Neural crest cell (in vitro differentiated cells): ENCODE measurements at places on chromosomes 5 and 9.

DNA sequence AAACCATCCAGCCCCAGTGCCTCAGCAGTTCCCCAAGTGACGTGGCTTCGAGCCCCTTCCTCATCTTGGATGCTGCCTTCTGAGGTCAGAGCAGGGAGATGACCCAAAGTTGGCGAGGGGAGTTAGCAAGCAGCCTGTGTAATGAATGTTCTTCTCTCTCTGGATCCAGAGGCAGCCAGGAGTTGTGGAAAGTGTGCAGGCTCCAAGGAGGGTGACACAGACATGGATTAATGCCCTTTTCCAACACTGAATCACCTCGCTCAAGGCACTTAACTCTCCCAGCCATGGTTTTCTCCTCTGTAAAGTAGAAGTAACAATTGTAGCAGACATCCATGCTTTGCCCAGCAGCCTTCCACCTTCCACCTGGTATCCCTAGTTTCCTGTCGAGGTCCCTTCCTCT is 64.6 kb upstream of the HAND1 start:
- no peak for DNase-seq

DNA sequence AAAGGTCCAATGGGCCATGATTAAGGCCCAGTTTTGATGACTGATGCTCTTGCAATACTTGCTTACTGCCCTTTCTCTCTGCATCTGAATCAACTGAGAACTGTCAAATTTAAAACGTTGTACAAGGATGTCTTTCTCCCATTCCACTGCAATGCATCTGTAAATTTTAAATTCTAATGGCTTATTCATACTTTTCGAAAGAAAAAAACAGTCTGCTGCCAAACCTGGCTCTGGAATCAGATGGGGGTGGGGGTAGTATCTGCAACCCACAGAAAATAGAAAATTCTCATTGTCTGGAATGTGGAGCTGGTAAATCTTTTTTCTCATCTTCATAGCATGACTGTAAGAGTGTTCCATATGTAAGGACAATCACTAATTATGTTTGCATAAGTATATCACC is 371.8 kb upstream of the RFX3 start:
- DNase-seq: no peak

DNA sequence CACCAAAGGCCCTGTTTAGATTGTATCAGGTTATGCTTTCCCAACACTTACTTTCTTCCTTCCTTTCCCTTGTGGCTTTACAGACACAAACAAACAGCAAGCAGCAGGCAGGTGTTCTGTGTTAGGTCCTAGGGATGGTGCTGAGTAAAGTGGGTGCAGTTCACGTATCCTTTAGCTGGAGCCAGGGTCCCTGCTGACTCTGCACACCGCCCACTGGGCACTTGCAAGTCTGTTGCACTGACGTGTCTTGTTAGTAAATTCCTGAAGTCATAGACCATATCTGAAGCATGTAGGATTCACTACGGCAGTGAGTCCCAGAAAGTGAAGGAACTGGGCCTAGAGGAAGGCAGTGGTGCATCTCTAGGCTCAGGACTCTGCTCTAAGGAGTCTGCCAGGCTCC is 96.5 kb downstream of the DAPK1 start:
- no peak for DNase-seq

DNA sequence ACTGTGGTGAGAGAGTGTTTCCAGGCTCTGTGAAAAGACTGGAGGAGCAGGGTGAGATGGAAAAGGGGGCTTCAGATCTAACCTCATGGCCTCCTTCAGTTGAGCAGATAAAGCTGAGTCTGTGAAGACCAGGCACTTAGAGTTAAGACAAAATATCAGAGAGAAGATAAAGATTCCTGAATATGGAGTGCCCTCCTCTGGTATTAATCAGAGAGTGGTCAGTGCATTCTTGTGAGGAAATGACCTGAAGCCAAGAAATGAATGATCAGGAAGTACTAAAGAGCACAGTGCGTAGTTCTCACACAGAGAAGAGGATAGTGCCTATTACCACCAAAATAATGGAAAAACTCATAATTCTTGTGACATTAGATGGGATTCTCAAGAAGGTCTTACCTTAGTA is 1417.0 kb upstream of the ACO1 start:
- no peak for DNase-seq

GRCh38 chr9:99828417-99829176 is 6.9 kb downstream of the NR4A3 start:
- no peak for DNase-seq

GRCh38 chr5:25489834-25490538 is 845.2 kb upstream of the CDH10 start:
- DNase-seq: no peak

DNA sequence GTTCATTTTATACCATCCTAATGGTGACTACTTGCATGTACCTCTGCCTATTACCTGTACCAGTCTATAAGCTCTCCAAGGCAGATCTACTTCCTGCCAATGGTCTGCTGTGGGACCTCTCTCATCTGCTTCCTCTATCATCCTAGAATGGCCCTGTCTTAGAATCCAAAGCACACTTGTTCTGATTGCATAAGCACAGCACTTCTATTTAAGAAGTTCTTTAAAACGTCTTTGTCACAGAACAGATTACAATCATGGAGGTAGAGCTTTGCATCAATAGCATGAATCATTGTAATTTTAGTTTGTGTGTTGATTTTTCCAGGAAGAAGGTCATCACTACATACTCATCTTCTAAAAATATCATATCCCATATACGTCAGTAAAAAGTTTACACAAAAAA is 131.8 kb upstream of the ACOT12 start:
- no peak for DNase-seq

- DNase-seq: no peak
Measured at GRCh38 chr5:142865631-142866030, 95.5 kb downstream of the ARHGAP26 start.

GRCh38 chr5:97550164-97550563 is 367.1 kb upstream of the RIOK2 start:
- no peak for DNase-seq

DNA sequence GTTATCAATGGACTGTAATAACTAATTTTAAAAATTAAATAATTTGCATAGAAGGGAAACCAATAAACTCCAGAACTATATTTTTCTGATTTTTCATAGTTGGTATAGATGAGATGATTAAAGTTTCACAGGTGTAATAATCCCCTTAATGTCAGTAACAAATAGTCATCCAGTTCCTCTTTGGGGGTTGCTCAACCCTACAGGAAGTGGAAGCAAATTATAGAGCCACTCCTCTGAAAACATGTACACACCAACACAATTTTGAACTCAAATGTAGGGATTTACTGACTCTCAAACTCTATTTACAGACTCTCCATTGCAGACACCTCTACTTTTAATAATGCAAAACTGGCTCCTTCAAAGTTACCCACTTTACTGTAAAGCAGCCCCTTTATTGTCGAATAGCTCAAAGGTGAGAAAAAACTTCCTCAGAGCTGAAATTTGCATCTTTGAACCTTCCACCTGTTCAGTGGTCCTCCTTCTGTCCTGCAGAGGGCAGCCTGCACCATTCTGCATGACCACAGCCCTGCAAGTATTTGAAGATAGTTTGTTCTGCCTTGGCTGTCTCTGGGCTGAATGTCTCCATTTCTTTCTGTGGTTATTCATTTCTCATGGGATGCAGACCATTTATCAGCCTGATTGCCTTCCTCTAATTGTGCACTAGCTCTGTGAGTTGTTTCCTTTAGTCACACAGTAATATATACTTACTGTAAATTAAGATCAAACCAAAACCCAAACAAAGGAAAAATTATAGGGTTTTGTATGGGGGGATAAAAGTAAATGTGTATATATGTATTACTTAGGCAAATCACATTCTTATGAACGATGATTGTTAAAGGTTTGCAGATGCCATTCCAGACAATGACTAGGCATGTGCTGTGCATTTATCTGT is 383.2 kb upstream of the SGCD start:
- DNase-seq: peak; percentile 39

GRCh38 chr9:96078897-96079490 is 203.5 kb downstream of the ERCC6L2 start:
- no peak for DNase-seq

DNA sequence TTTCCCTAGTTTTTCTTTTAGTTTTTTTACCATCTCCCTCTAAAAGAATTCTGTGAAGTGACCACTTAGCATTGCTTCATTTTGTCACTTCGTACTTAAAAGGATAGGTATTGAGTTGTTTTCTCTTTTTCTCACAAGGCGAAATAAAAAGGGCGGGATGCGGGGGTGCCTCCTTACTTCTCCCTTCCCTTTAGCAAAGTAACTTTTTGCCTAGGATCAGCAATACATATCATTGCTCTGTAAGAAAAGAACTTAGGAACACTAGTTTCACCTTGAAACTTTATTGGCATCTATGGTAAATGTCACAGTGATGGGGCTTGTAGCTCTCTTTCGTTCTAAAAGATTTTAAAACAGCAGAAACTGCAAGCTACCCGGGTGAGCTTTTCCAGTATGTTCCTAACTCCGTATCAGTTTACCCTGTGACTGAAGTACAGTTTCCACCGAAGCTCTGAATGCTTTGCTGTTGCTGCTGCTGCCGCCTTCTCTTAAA is 4.1 kb downstream of the PRDM6 start:
- DNase-seq: no peak

GRCh38 chr9:20552874-20553557 is 69.3 kb downstream of the MLLT3 start:
- no peak for DNase-seq

DNA sequence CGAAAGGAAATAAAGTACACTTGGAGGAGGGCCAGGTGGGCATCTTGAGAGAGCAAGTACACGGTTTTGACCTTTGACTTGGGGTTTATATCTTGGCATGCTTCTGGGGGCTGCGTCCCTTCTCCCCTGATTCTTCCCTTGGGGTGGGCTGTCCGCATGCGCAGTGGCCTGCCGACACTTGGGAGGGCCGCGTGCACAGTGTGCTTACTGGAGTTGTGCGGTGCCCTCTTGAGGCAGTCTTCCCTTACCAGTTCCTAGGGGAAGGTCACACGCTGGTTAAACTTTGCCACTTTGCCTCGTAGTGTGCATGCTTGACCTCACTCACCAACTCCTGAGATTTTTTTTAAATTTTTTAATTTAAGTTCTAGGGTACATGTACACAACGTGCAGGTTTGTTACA is 4.3 kb upstream of the CLPTM1L start:
- no peak for DNase-seq

- DNase-seq: no peak
Measured at GRCh38 chr5:35404701-35405100, 174.4 kb upstream of the PRLR start.

- DNase-seq: no peak
Measured at GRCh38 chr5:133799571-133800237, 168.7 kb downstream of the C5orf15 start.

GRCh38 chr9:21965401-21965951 is 28.7 kb downstream of the CDKN2A start:
- DNase-seq: peak; percentile 51

DNA sequence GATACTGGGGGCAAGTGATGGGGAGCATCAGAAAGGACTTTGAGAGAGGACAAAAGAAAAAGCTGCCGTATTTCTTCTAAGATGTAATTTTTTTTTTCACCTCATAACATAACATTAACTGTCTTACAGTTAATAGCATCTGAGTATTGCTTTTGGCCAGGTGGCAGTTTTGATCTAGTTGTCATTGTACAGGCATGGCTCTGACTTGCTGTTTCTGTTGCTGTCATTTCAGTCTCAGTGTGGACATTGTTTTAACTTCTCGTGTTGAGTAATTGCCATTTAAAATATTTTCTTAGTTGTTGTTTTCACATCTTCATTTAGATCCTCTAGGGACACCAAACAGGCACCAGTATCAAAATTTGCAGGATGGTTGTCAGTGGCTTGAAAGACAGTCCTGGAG is 12.4 kb downstream of the SMAD5 start:
- DNase-seq: no peak

DNA sequence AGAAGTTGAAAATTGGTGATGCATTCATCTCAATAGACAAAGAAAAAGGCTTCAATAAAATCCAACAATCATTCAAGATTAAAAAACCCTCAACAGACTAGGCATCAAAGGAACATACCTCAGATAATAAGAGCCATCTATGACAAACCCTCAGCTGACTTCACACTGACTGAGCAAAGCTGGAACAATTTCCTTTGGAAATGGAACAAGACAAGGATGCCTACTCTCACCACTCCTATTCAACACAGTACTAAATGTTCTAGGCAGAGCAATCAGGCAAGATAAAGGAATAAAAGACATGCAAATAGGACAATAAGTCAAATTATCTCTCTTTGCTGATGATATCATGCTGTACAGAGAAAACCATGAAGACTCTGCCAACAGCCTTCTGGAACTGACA is 1188.1 kb downstream of the DTWD2 start:
- no peak for DNase-seq
